ENCODE measurements at places on chromosomes 6 and 20.
A peak's percentile ranks its signal among the peaks of the same experiment; 100 is the strongest.

GRCh38 chr6:42154461-42155209, 12.2 kb upstream of the C6orf132 start:
- no peak overlapping the region for H3K27ac ChIP-seq
- no peak for DNase-seq
- H3K36me3 ChIP-seq: no peaks in the 10 kb centered on the region
- H3K27me3 ChIP-seq: peaks cover 36% of the 10 kb centered on the region

DNA sequence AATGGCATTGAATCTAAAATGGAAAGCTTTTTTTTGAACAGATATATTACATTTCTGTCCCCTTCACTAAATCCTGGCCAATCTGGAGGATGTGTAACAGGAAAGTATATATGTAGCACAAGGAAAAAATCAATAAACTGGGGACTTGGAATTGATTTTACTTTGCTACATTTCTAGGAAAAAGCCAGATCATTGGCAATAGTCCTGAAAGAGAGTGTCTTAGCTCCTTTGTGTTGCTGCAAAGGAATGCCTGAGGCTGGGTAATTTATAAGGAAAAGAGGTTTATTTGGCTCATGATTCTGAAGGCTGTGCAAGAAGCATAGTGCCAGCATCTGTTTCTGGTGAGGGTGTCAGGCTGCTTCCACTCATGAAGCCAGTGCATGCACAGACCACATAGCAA, 574.9 kb downstream of the HTR1B start:
- no peak for DNase-seq
- H3K4me1 ChIP-seq: no peaks in the 10 kb centered on the region
- no peak overlapping the region for H3K4me3 ChIP-seq
- no peaks in the 10 kb centered on the region for H3K36me3 ChIP-seq

DNA sequence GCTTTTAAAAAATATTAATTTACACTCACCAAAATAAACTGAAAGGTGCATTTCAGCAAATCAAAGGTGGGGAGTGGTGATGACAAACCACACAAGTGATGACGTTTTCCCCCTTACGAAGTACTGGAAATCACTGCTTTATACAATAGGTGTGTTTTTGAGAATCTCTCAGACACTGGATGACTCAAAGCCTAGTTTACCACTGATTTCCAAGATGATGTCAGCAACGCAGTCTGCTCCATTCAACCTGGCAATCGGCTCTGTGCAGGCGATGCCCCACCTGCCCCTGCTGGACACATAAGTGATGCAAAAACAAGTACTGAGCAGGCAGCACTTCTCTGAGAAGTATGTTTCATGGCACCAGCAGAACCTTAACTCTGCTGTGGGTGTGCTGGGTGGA, 114.4 kb downstream of the SOD2 start:
- peaks cover 10% of the 10 kb centered on the region for H3K27me3 ChIP-seq
- no peak overlapping the region for H3K4me3 ChIP-seq
- H3K36me3 ChIP-seq: no peaks in the 10 kb centered on the region
- no peak overlapping the region for H3K27ac ChIP-seq
- no peak for DNase-seq

GRCh38 chr6:25620391-25620790, 31.6 kb upstream of the SCGN start:
- no peaks in the 10 kb centered on the region for H3K4me1 ChIP-seq
- H3K4me3 ChIP-seq: no peak overlapping the region
- peaks cover 4% of the 10 kb centered on the region for H3K27me3 ChIP-seq
- no peaks in the 10 kb centered on the region for H3K36me3 ChIP-seq

DNA sequence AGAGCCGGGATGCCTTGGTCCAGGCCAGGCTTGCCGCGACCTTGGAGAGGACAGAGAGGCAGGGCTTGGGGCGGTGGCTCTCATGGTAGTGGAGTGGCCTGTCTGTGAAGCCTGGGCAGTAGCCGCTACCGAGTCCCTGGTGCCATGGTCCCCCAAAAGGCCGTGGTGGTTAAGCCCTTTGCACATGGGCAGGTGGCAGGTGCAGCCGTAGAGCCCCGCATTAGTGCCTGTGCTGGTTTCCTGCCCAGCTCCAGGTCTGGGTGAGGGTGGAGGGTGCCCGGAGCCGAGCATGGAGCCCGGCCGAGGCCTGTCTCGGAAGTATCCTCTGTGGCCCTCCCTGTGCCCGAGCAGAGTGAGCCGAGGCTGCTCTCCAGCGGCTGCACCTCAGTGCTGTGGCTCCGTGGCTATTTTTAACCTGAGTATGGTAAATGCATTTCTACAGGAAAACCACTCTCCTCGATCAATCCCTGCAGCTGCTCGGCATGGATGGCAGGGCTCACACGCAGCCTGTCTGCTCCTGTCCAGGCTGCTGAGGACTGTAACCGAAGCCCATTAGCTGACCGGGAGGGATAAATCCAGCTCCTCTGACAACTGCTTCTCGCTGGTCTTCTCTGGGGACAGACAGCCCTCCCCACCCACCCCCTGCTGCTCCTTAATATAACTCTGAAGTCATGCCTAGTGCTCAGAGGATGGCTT, 36.3 kb upstream of the GATA5 start:
- H3K4me1 ChIP-seq: peaks cover 5% of the 10 kb centered on the region
- no peak overlapping the region for H3K27ac ChIP-seq
- H3K27me3 ChIP-seq: peaks cover 42% of the 10 kb centered on the region
- no peaks in the 10 kb centered on the region for H3K36me3 ChIP-seq
- no peak for DNase-seq
- H3K4me3 ChIP-seq: no peak overlapping the region

DNA sequence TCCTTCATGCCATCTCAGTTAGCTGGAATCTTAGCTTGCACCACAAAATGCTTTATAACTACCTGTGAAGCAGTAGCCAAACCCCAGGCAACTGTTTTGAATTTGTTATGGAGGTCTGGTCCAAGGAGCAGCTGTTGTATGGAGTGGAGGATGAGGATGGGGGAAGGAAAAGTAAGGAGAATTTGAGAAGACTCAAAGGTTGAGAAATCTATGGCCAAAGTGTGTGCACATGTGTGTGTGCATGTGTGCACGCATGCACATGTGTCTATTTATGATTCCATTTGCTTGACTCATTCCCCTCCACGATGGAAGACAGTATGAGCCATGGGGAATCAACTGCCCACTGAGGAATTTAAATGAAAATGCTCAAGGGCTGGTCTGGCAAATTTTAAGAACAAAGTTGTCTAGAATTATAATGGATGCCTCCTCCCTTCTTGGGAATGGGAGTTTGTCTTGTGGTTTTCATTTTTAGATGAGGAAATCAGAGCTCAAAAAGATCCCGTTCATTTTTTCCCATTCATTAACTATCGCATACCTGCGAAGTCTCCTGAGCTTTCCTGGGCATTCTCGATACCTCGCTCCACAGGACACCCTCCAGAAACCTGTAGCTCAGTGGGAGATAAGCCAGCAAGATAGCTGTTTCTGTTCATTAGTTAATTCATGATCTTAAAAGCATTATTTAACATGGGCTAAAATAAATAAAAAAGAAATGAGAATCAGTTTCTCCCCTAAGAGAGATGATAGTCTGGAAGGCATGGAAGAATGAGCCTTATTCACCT, 152.3 kb upstream of the NEDD9 start:
- peaks cover 8% of the 10 kb centered on the region for H3K27me3 ChIP-seq
- DNase-seq: no peak
- H3K4me3 ChIP-seq: no peak overlapping the region
- H3K36me3 ChIP-seq: peaks cover 23% of the 10 kb centered on the region
- peaks cover 56% of the 10 kb centered on the region for H3K4me1 ChIP-seq
- no peak overlapping the region for H3K27ac ChIP-seq

GRCh38 chr20:10846766-10847165, 173.0 kb upstream of the JAG1 start:
- no peaks in the 10 kb centered on the region for H3K27me3 ChIP-seq
- no peaks in the 10 kb centered on the region for H3K36me3 ChIP-seq
- H3K4me3 ChIP-seq: no peak overlapping the region
- no peaks in the 10 kb centered on the region for H3K4me1 ChIP-seq

DNA sequence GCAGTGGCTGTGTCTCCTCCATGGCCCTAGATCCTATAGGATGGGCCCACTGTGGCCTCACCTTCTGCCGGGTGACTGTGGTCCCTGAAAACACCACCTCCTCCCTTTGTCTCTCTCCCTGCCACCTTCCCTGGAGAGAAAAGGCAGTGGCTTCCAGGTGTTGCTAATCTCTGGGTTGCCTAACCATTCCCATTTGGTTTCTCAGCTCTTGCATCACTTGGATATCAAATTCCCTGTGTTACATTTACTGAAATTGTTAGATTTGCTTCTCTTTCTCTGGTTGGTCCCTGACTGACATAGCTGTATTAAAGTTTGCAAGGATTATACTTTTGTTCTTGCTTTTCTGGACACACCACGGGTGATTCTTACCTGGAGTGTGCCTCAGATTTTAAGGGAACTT, 9.3 kb upstream of the ZFP64 start:
- H3K27me3 ChIP-seq: no peaks in the 10 kb centered on the region
- H3K4me3 ChIP-seq: no peak overlapping the region
- H3K4me1 ChIP-seq: no peaks in the 10 kb centered on the region

DNA sequence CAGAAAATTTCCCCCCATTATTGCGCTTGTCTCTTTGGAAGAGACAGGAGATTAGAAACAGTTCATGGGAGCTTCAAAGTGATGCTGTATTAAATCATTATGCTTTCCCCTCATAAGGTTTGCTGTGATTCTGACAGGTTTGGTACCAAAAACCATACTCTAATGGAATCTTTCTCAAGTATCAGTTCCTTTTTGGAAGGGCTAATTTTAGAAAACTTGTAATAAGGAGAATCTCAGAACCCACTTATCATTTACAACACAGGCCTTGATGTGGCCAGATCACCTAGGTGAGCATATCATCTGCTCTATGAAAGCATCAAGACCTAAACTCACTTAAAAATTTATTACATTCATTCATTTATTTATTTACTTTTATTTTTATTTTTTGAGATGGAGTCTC, 51.2 kb downstream of the TP53INP2 start:
- no peaks in the 10 kb centered on the region for H3K27me3 ChIP-seq
- peaks cover 47% of the 10 kb centered on the region for H3K36me3 ChIP-seq
- H3K4me1 ChIP-seq: no peaks in the 10 kb centered on the region
- DNase-seq: no peak

DNA sequence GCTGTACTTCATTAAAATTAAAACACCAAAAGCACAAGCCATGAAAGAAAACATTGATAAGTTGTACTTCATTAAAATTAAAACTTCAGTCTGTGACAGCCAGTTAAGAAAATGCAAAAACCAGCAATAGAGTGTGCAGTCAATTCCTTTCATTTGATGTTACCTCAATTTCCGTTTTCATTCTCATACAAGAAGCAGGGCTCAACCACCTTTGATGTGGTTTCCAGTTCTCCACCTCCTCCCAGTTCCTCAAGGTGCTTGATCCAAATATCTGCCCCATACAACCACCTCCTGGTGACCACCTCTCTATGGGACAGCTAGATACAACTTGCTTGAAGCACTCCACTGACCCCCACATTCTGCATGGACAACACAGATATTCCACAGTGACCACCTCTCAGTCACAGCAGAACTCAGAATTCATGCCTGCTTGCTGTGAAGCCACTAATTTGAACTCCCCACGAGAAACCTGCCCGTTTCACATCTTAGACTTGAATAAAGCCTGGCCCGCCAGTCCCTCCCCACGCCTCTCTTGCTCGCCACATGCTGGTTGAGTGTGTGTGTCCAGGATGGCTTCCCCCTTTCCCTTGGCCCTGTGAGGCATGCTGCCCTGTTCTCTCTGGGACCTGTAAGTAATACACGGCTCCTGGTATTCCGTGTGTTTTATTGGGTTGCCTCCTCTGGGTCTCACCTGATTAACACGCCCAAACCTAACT, 66.1 kb downstream of the FAM50B start:
- peak overlapping the region; percentile 71 for H3K27ac ChIP-seq
- DNase-seq: peak; percentile 69
- H3K27me3 ChIP-seq: peaks cover 78% of the 10 kb centered on the region
- peak overlapping the region; percentile 60 for H3K4me3 ChIP-seq
- peaks cover 2% of the 10 kb centered on the region for H3K36me3 ChIP-seq

- peak overlapping the region; percentile 49 for H3K27ac ChIP-seq
- H3K4me3 ChIP-seq: no peak overlapping the region
- H3K4me1 ChIP-seq: peaks cover 75% of the 10 kb centered on the region
- peaks cover 34% of the 10 kb centered on the region for H3K36me3 ChIP-seq
Observed at GRCh38 chr6:25014791-25015560, 79.2 kb upstream of the RIPOR2 start.

DNA sequence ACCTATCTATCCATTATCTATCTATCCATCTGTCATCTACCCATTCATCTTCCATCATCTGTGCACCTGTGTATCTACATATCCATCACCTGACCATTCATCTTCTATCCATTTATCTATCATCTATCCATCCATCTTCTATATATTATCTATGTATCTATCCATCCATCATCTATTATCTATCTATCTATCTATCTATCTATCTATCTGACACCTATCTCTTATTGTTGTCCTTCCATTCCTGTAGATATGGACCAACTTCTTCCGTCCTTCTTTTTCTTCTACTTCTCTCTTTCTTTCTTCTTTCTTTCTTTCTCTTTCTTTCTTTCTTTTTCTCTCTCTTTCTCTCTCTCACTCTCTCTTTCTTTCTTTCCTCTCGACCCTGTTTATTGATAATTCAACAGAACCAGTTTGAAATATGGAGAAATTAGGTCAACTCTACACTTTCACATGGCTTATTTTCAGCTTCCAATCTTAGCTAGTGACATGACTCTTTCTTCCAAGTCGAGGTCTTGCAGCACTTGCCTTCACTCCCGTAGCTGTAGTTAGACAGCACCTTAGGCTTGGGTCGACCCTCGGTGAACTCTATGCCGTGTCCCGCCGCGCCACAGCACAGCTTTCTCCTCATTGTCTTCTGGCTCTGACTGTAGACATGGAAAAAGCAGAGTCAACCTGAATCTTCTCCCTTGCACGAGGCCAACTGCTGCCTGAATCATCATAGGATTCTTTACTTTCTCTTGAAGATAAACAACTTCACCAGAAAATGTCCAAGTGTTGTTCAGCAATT, 110.4 kb upstream of the EXOC2 start:
- H3K4me3 ChIP-seq: no peak overlapping the region
- DNase-seq: no peak
- H3K36me3 ChIP-seq: no peaks in the 10 kb centered on the region
- no peaks in the 10 kb centered on the region for H3K4me1 ChIP-seq
- no peak overlapping the region for H3K27ac ChIP-seq
- H3K27me3 ChIP-seq: peaks cover 27% of the 10 kb centered on the region

DNA sequence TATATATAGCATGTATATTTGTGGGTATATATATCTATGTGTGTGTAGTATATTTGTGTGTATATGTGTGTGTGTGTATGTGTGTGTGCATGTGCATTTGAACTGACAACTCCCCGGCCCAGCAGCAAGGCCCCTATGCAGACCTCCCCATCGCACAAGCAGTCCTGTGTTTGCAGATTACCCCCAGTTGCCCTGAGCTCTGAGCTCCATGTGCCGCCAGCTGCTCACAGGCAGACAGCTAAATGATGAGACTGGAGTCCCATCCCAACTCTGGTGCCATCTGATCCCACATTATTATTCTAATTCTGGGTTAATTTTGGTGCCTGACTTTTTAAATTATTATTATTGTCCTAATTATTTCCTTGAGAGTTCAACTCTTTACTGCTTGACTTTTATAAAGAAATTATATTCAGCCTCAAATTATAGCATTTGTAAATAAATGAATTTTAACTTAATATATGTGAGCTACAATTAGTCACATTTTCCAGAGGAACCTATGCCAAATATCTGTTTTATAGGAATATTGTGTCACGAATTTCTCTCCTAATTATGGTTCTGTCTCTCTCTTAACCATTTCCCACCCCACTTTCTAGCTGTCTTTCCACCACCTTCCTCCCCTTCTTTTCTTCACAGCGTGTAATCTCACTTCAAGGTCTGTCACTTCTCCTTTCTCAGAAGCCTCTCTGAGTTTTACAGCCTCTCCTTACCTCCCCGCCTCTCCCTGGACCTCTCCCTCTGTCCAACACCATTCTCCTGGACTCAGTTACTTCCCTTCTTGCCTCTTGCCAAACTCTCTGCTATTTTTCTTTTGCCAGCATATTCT, 90.6 kb upstream of the SYNDIG1 start:
- H3K4me1 ChIP-seq: no peaks in the 10 kb centered on the region
- H3K27ac ChIP-seq: no peak overlapping the region
- no peak overlapping the region for H3K4me3 ChIP-seq
- no peaks in the 10 kb centered on the region for H3K36me3 ChIP-seq
